Activated CD8-positive, alpha-beta memory T cell treated with anti-CD3 and anti-CD28 coated beads for 4 hours (primary cell): ENCODE measurements at places on chromosomes 16 and 17.

GRCh38 chr17:18006495-18007239 is 32.3 kb downstream of the ATPAF2 start:
- no peak for DNase-seq

DNA sequence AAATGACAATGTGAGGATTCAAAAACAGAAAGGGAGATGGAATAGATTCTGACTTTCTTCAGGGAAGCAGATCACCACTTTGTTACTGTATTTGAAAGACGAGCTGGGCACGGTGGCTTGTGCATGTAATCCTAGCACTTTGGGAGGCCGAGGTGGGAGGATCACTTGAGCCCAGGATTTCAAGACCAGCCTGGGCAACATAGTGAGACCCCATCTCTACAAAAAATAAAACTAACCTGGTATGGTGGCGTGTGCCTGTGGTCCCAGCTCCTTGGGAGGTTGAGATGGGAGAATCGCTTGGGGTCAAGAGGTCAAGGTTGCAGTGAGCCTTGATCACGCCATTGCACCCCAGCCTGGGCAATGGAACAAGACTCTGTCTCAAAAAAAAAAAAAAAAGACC is 34.0 kb downstream of the PIGL start:
- DNase-seq, result no peak

GRCh38 chr17:15502369-15503112 is 35.1 kb upstream of the CDRT4 start:
- peak; percentile 15 for DNase-seq

- DNase-seq, result no peak
Measured at GRCh38 chr16:68491576-68491950, 43.3 kb upstream of the SMPD3 start.

- DNase-seq, result no peak
Measured at GRCh38 chr16:14181371-14182050, 110.4 kb downstream of the MRTFB start.

GRCh38 chr17:38786372-38786771 is 13.0 kb downstream of the PIP4K2B start:
- DNase-seq, result no peak

- no peak for DNase-seq
Measured at GRCh38 chr16:25419681-25420080, 162.0 kb upstream of the ZKSCAN2 start.

DNA sequence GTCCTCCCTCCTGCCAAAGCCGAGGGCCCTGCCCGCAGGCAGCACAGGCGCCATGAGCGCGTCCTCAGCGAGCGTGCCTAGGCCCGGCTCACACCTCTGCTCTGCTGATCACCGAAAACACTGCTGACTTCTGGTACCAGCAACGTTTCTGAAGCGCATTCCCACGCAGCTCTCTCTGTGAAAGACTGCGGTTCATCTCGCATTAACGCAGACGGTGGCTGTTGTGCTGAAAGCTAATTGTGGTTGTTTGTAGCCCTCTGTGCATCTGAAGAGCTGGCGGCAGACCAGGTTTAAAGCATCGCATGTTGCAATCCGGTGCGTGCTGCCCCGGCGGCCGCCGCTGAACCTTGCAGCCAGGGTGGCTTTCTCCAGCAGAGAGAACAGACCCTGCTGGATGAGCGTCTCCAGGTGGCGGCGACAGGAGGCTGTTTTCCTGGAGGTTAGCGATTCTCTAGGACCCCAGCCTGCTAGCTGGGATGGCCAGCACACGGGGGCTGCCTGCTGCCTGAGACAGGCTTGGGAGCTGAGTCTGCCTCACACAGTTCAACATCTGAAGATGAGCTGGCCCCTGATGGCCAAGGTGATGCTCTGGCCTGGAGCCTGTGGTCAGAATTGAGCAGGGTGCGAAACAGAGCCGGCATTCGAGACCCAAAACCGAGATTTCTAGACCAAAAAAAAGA is 49.8 kb upstream of the CHMP6 start:
- no peak for DNase-seq

DNA sequence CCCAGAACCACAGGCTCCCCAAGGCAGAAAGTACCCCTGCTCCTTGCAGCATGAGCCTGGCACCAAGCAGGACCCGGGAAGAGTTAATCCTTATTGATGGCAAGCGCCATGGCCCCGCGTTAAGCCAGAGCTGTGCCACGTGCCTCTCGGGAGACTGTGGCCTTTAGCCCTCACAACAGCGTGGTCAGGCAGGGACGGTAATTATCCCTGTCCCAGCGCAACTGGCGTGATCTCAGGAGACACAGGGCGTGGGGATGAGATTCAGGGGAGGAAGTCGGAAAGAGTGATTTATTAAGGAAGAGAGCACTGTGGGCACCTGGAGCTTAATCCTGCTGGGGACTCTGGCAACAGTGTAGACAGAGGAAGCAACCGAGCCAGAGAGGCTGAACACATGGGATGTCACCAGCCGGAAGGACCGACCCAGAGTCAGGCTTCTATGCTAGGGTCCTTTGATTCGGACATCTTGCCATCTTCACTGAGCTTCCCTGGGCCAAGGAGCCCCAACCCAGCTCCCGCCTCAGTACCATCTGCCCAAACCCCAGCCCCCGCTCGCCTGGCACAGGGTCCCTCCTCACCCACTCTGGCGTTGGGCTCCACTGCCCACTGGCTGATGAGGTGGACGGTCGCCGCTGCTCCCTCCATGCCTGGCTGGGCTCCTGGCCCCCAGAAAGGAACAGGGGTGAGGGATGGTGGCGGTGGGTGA is 16.9 kb downstream of the OTOP3 start:
- no peak for DNase-seq

DNA sequence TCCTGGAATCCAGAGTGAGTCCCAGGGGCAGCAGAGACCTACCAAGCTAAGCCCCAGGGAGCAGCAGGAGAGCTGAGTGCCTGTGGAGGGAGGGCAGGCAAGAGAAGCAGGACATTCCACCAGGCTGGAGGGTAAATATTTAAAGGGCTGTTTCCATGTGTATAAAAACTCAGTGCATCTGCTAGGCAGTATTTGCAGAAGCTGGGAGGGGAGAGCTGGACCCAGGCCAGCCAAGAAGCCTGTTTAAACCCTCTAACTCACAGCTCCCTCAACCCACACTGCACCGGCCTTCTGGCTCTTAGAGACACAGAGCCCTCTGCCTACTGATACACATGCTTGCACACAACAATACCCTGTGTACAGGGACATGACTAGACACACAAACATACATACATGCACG is 22.5 kb upstream of the TMEM132E start:
- no peak for DNase-seq

DNA sequence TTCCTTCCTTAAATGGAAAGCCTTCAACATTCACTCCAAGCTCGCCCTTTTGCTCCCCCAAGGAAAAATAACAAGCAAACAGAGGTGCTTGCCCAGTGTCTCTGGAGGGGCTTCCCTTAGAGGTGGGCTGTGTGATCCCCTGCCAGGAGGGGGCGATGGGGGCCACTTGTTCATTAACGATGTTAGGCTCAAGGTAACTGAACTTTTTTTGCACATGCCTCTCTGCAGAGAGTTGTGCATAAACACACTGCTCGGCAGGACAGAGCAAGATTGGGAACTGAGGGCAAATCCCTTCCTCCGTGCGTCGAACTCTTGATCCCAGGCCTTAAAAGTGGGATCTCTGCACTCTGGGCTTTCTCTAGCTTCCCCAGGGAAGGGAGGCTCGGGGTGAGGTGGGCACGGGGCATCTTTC is 15.5 kb upstream of the NAGLU start:
- DNase-seq, result no peak
